ENCODE measurements at places on chromosomes 7 and 10. TPM values are rescaled to one million over a fixed set of nuclear protein-coding genes. Genes with fewer than 3 reads are reported as not detected.

Gene ADRB1
- not detected for total RNA-seq

Gene GIMAP5
- 296 TPM for total RNA-seq

Gene EGFR
- not detected for total RNA-seq

Gene NUTM2D
- 4.7 TPM for total RNA-seq

Gene SLC29A4
- total RNA-seq: 0.36 TPM

Gene GPR15LG
- total RNA-seq: not detected

Gene CCM2
- total RNA-seq: 200 TPM

Gene CALML5
- total RNA-seq: not detected

Gene GSDME
- total RNA-seq: 1.7 TPM

Gene PRKG1
- total RNA-seq: 0.06 TPM

Gene VWA2
- total RNA-seq: not detected

Gene MYH16
- total RNA-seq: not detected

Gene CCSER2
- 144 TPM for total RNA-seq

Gene ATXN7L1
- 62.2 TPM for total RNA-seq

Gene SDK1
- total RNA-seq: 0.26 TPM

Gene ING3
- total RNA-seq: 26.5 TPM

Gene CTAGE15
- total RNA-seq: not detected
